ENCODE measurements at places on chromosomes 4 and X. TPM values are rescaled to one million over a fixed set of nuclear protein-coding genes. Genes with fewer than 3 reads are reported as not detected.

GPR119 gene
- total RNA-seq = not detected

CXCL6 gene
- total RNA-seq = 2.9 TPM

AFP gene
- total RNA-seq = not detected

SCML1 gene
- 16.4 TPM for total RNA-seq

POU4F2 gene
- not detected for total RNA-seq

AMOT gene
- 4.1 TPM for total RNA-seq

TCEAL7 gene
- total RNA-seq = 5.0 TPM

VCX3A gene
- total RNA-seq = not detected

RNF128 gene
- total RNA-seq = not detected

TMEM154 gene
- total RNA-seq = 20.7 TPM

OTUD6A gene
- not detected for total RNA-seq

CNOT6L gene
- 59.4 TPM for total RNA-seq

RBMXL3 gene
- total RNA-seq = not detected

CC2D2A gene
- total RNA-seq = 23.1 TPM

VCX gene
- not detected for total RNA-seq

GAB3 gene
- 4.7 TPM for total RNA-seq

MAGEB10 gene
- total RNA-seq = not detected

ZNF630 gene
- total RNA-seq = 0.50 TPM

CXCL10 gene
- total RNA-seq = not detected

DHRSX gene
- 22.2 TPM for total RNA-seq

SLC2A9 gene
- total RNA-seq = 0.86 TPM

TMPRSS11B gene
- total RNA-seq = not detected

STAG2 gene
- total RNA-seq = 120 TPM

PAGE4 gene
- not detected for total RNA-seq

SPANXN4 gene
- not detected for total RNA-seq

BMP3 gene
- total RNA-seq = not detected

AWAT2 gene
- 0.13 TPM for total RNA-seq

BMPR1B gene
- total RNA-seq = 0.66 TPM

SRPK3 gene
- total RNA-seq = not detected

EPGN gene
- total RNA-seq = 0.13 TPM

PABPC4L gene
- 0.65 TPM for total RNA-seq

CACNA1F gene
- total RNA-seq = not detected

MAGEC2 gene
- total RNA-seq = not detected
